Stimulated activated CD4-positive, alpha-beta T cell treated with anti-CD3 and anti-CD28 coated beads, Interleukin-4, amount 100 ng/mL, for 1 hour (primary cell): ENCODE measurements at places on chromosomes 5 and 9.

DNA sequence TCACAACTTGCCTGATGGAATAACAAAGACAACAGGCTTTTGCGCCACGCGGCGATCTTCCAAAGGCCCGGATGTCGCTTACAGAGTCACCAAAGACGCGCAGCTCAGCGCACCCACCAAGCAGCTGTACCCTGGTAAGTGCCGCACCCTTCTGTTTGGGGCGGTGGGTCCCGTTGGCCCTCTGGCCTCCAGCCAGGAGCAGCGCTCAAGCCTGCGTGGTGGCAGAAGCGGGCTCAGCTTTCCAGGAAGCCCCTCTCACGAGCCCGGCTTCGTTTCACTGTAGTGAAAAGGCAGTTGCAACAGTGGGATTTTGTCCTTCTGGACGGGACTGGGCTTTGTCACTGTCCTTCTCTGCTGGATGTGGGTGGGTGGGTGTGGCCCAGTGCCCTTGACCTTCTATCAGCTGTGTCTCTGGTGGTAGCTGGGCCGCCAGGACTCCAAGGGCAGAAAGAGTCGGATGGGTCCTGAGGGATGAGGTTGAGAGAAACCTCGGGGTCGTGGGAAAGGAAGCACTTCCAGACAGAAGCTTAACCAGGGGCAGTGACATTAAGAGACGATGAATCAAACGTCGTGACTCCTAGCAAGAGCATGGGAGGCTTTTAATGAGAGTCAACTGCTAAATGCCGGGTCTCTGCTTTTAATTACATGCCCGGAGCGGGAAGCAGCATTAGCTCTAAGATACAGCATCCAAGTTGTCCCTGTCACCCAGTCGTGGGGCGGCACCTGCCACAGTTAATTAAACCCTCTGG, 49.5 kb downstream of the COL5A1 start:
- DNase-seq = no peak

DNA sequence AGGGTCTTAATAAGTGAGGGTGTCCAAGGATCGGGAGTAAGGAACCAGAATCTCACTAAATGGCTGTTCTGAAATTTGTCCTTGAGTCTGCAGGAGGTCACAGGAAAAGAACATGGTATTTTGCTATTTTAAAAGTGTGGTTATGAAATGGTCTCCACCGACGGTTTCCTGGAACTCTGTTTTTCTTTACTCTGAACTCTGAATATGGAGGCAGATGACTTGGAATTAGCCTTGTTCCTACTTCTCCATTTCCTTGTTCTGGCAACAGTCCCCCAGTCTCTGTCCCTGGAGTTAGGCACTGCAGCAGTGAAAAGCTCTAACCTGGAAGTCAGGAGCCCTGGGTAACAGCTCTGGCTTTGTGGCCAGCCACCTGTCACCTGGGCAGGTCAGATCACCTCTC, 46.6 kb upstream of the C5orf58 start:
- no peak for DNase-seq

GRCh38 chr5:77309140-77309539, 98.7 kb downstream of the PDE8B start:
- no peak for DNase-seq

DNA sequence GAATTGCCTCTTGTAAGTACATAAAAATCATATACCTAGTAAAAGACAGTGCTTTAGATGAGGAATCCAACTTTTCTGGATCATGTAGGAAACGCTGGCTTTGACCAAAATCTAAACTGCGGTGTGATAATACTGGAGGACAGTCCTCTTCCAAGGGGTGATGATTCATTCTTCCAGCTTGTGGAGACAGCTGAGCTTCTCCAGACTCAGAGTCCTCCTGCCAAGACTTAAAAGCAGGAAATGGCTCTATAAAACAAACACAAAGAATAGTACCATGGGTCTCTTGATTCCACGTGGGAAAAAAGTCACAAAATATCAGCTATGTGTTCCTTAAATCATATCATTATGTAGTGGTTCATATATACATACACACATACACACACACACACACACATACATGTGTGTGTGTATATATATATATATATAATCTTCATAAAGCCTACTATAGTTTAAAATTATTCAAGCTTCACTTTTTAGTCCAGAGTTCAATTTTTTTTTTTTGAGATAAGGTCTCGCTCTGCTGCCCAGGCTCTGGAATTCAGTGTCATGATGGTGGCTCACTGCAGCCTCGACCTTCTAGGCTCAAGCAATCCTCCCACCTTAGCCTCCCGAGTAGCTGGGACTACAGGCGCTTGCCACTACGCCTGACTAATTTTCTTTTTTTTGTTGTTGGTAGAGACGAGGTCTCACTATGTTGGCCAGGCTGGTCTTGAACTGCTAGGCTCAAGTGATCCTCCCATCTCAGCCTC, 65.0 kb downstream of the PKD2L2 start:
- DNase-seq = no peak

DNA sequence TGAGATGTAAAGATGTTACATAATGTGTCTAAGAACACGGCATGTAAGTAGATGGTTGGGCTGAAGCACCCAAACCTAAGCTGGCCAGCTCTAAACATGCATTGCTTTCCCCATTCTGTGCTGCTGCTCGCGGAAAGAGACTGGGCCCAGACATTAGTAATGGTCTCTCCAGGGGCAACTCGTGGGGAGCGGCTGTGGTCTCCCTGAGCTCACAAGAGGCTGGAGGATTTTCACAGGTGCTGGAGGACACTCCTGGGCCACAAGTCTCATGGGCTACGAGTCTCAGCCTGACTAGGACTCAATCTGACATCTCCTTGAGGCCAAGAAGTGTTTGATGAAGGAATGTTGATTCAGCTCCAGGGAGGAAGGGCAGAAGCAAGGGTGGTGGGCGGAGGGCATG, 92.7 kb upstream of the PTCH1 start:
- no peak for DNase-seq

GRCh38 chr5:169832304-169832703, 148.0 kb downstream of the INSYN2B start:
- no peak for DNase-seq

GRCh38 chr5:20649966-20650365, 662.0 kb upstream of the CDH18 start:
- DNase-seq = no peak

DNA sequence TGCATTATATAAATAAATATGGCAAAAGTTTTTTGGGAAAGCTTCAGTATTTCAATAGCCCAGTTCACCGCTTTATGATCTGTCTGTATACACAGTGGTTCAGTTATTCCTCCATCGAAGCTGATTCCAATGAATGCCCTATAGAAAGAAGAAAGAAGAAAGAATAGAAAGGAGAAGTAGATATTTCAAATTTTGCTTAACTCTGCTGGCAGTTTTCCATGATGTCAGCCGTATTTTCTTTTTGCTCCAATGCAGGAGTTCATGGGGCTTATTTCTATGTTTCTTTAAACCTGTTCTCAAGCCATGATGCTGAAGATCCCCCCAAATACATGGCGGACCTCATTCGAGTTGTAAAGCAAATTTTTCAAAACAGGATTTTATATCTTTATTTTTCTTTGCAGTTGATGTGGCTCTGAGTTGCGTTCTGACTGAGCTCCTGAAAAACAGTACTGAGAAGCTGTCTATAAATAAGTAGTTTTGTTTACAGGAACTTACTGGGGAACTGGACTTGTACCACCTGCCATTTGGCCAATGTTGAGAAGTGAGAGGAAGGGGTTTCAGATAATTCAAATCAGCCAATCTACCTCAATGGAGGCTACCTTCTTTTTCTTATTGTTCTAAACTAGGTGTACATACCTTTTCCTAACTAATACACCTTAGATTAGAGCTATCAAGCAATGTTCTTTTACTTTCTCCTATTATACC, 418.5 kb upstream of the MEF2C start:
- no peak for DNase-seq

- no peak for DNase-seq
Measured at GRCh38 chr9:532707-533106, 308.8 kb upstream of the DMRT1 start.

GRCh38 chr5:165560648-165561047, 2055.2 kb downstream of the MAT2B start:
- no peak for DNase-seq

DNA sequence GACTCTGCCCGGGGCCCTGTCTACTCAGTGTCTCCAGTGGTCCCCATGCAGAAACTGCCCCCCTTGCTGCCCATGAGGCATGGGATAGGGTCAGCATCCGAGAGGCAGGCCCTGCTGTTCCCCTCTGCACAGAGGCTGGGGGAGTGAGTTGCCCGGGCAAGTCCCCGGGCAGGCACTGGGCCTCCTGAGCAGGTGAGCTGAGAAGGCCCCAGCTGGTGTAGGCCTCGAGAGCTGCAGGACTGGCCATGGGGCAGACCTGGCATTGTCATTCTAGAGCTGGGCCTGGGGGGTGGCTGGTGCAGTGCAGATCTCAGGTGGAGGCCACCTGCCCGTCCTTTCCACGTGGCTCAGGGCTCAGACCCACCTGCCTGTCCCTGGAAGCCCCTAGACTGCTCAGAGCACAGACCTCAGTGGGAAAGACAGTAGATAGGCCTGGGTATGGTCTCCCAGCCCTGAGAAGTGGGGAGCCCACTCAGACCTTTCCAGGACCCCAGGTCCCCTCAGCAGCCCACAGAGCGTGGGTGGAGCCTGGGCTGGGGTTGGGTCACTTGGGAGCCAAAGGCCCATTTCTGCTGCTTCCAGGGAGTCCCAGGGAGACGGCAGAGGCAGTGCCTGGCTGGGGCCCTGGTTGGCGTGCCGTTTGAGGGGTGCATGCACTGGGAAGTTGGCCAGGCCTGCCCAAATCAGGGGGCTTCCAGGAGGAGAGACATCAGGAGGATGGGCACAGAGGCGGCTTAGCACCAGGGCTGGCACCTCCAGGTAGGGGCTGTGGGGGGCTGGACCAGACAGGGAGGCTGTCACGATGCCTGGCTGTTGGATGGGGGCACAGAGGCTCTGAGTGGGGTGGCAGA, 4.8 kb upstream of the NOTCH1 start:
- DNase-seq = no peak

DNA sequence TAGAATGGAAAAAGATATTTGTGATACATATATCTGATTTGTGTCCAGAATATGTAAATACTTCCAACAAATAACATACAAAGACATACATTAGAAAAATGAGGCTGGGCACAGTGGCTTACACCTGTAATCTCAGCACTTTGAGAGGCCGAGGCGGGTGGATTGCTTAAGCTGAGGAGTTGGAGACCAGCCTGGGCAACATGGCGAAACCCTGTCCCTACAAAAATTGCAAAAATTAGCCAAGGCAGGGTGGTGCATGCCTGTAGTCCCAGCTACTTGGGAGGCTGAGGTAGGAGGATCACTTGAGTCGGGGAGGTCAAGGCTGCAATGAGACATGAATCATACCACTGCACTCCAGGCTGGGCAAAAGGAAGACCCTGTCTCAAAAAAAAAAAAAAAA, 46.1 kb upstream of the CDC42SE2 start:
- DNase-seq = no peak
